CD4-positive, alpha-beta memory T cell (primary cell): ENCODE measurements at places on chromosomes 5 and 9. TPM values are rescaled to one million over a fixed set of nuclear protein-coding genes. Genes with fewer than 3 reads are reported as not detected.

TTF1 gene
- 9.3 TPM for polyA plus RNA-seq

DNA sequence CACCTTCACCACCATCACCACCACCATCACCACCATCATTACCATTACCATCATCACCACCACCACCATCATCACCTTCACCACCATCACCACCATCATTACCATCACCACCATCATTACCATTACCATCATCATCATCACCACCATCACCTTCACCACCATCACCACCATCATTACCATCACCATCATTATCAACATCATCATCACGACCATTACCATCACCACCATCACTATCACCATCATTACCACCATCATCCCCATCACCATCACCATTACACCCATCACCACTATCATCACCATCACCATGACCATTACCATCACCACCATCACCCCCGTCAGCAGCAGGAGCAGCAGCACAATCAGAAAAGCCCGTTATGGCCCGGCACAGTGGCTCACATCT lies 89.1 kb downstream of the STK10 start:
- DNase-seq, result no peak

GRCh38 chr5:43571237-43571636 lies 14.4 kb upstream of the PAIP1 start:
- DNase-seq, result no peak

DNA sequence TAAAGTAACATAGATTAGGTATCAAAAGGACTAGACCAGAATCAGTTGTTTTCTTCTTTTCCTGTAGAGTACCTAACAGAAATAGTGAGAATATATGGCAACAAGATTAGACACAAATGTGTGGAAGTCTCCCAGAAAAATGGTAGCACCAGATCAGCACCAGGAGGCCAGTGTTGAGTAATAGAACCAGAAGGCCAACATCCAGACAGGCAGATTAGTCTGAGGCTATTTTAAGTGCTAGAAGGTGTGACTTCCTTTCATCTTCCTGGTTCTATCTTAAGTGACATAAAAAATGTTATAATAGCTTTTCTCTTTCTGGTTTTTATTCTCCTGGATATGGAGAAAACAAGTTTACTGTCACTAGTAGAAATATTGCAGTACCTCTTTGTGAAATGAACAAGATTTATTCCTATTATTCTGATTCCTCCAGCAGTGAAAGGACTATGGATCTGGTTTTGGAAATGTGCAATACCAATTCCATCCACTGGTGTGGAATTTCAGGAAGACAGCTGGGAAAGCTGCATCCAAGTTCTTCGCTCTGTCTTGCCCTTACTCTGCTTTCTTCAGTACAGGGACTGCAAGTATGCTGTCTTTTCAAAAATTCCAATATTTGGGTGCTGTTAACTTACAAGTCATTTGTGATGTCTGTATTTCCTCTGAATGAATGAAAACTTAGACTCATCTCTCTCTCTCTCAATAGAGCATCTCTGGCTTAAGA lies 39.1 kb downstream of the SHLD3 start:
- no peak for DNase-seq

DNA sequence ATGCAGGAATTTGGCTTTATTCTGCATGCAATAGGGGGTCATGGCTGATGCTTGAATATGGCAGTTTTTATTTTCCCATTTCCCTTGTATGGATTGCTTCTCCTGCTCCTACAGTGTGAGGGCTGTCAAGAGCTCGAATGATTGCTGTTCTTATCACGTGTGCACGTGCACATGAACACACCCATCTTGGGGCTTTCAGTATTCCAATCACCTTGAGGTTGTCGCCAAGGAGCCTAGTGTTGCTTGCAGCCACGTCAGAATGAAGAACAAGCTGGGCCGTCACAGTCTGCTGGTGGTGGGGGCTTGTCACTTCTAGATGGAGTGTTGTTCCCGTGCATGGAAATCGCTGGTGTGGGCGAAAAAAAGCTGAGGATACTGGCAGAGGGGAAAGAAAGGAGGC lies 219.4 kb upstream of the GLRA1 start:
- no peak for DNase-seq

DNA sequence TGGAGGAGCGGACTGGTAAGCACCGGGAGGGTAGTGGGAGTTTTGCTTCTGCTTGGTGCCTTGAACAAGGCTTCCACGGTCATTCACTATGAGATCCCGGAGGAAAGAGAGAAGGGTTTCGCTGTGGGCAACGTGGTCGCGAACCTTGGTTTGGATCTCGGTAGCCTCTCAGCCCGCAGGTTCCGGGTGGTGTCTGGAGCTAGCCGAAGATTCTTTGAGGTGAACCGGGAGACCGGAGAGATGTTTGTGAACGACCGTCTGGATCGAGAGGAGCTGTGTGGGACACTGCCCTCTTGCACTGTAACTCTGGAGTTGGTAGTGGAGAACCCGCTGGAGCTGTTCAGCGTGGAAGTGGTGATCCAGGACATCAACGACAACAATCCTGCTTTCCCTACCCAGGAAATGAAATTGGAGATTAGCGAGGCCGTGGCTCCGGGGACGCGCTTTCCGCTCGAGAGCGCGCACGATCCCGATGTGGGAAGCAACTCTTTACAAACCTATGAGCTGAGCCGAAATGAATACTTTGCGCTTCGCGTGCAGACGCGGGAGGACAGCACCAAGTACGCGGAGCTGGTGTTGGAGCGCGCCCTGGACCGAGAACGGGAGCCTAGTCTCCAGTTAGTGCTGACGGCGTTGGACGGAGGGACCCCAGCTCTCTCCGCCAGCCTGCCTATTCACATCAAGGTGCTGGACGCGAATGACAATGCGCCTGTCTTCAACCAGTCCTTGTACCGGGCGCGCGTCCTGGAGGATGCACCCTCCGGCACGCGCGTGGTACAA lies 556 bp downstream of the PCDHGC3 start:
- DNase-seq, result no peak
